DMS53 (cell line): ENCODE measurements at places on chromosomes 7 and 10.

DNA sequence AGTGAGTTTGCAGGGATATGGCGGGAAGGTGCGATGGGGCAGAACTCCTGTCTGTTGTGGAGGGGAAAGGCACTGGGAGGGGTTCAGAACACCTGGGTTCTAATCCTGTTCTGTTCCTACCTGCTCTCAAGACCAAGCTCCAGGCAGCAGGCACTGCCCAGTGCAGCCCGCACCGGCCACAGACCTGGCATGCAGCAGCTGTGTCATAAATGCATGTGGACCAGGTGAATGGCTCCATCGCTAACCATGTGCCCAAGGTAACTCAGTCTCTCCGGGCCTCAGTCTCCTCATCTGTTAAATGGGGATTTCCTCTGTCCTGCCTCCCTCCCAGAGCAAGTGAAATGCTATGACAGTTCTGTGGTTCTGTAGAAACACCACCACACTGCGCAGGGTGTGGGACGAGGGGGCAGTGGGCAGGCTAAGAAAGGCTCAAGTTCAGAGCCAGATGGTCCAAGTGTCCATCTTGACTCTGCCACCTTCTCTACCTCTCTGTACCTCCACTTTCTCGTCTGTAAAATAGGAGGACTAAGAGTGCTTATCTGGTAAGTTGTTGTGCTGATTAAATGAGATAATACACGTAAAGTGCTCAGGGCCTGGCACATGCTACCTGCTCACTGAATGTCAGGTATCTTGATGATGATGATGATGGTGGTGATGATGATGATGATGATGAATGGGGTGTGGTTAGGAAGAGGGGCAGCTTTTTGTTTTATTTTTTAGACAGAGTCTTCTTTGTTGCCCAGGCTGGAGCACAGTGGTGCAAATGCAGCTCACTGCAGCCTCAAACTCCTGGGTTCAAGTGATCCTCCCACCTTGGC lies 22.9 kb downstream of the ATP6V1F start:
- no peak for DNase-seq

- DNase-seq, result no peak
These were observed 98.2 kb downstream of the PRLHR start for GRCh38 chr10:118497227-118497626.

GRCh38 chr10:119100434-119101238 lies 3.3 kb upstream of the DENND10 start:
- peak; percentile 17 for DNase-seq

GRCh38 chr7:25843467-25843866 lies 308.5 kb upstream of the NFE2L3 start:
- peak; percentile 14 for DNase-seq

DNA sequence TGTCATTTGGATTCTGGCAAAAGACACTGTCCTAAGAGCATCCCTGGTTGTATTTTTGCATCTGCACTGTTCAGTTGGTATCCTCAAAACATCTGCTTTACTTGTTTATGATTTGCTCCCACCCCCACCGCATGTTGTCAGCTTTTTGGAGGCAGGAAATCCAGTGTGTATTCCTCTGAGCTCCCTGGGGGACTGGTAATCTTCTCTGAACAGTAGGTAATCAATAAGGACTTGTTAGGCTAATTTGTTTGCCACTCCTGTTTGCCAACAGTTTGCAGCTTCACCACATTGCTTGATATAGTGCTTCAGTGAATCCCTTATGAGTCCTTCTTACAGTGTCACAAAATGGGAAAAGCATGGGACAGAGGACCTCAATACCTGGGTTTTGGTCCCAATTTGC lies 49.1 kb downstream of the FEZF1 start:
- DNase-seq, result no peak

GRCh38 chr7:32200646-32201045 lies 130.4 kb upstream of the PDE1C start:
- no peak for DNase-seq

DNA sequence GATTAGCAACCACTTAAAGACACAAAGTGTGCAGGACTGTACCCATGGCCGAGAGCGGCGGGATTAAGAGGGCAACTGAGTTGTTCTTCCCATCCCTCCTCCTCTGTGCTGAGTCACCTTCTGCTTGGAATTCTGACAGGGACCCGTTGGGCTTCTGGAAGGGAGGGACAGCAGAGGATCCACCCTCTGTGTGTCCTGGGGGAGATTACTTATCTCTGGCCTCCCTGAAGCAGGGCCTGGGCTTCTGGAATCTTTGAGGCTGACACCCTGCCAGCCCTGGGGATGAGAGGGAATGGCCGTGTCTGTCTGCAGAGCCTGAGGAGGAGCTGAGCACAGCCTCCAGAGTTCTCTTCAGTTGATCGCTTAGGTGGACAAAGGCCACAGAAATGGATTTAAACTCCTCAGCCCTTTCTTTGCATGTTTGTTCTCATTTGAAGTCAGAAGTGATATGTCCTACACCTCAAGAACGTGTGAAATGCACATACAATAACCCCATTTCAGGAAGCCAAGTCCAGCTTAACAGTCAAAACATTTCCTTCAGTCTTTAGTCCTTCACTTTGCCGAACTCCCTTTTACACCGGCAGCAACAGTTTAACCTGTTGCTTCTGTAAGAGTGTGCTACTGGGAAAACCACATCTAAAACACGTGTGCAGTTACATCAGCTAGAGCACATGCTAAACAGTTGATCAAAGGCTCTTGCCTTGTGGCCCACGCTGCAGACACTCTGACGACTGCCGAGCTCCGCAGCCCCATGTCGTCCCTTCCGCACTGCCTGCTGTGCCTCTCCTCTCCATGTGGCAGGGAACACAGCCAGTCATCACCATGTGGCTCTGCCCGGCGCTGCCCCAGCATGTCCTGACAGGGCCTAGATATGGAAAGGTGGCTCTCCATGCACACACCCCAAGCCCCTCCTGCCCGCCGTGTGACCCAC lies 55.7 kb downstream of the IKZF1 start:
- DNase-seq, result no peak

DNA sequence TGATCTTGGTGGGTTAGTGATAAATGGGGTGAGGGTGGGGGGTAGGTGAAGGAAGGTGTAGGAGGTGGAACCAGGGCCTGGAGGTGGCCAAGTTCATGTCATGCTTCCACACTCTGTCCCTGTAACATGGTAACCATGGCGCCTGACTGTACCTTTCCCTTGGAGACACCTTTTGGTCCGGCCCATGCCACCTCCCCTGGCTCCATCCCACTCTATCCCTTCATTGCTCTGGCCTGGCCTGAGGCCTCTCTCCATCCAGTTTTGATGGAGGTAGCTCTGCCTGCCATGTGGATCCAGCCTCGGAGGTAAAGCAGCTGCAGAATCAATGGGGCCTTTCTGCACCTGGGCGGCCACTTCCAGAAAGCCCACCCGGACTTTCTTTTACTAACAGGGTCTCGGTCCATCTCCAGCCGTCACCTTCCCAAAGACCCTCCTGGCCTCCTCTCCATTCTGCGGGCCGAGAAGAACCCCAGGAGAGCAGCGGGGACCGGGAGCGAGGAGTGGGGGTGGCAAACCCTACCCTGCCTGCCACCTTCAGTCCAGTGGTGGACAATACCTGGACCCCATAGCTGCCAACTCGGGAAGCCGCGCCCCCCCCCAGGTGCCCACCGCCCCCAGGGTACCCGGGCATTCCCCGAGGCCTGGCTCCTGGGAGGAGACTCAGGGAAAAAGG lies 504 bp upstream of the TRRAP start:
- DNase-seq, result peak; percentile 49

- no peak for DNase-seq
These were observed 158.3 kb upstream of the HDAC9 start for GRCh38 chr7:18337048-18337809.

DNA sequence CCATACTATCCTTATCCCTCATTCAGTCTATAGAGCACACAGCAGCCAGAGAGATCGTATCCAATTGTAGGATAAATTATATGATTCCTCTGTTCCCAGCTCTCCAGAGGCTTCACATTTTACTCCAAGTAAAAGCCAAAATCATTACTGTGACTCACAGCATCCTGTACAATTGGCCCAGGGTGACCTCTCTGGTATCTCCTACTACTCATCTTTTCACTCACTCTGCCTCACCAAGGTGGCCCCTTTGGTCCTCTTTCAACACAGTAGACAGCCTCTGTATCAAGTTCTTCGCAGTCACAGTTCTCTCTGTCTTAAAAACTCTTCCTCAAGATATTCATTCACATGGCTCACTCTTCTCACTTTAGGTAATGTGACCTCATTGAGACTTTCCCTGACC lies 72.6 kb upstream of the LSM8 start:
- peak; percentile 18 for DNase-seq

GRCh38 chr10:21728618-21729017 lies 194.6 kb downstream of the MLLT10 start:
- DNase-seq, result no peak

DNA sequence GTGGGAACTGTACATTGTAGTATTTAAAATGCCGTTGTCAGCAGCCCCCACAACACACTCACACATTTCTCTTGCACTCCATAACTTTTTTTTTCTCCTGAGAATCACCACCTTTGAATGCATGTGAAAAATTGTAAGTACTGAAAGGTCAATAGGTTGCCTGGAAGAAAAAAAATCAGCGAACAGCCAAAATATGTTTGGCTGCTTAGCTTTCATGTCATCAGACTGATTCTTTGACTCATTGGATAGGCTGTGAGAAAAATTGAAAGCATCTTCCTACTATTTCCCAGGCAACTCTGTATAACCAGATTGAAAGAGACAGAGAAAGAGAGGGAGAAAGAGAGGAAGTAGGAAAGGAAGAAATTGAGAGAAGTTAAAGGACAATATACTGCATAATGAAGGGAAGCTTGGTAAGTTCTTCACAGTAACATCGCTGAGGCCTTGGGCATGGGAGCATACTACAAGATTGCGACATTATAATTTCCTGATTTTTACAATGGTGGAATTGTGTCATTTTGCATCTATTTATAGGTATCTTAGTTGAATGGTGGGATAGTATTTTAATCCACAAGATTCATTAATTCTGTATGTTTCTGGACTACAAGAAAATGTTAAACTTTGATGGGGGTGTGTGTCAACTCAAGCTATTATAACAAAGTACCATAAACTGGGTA lies 249.3 kb upstream of the KCND2 start:
- DNase-seq, result no peak

DNA sequence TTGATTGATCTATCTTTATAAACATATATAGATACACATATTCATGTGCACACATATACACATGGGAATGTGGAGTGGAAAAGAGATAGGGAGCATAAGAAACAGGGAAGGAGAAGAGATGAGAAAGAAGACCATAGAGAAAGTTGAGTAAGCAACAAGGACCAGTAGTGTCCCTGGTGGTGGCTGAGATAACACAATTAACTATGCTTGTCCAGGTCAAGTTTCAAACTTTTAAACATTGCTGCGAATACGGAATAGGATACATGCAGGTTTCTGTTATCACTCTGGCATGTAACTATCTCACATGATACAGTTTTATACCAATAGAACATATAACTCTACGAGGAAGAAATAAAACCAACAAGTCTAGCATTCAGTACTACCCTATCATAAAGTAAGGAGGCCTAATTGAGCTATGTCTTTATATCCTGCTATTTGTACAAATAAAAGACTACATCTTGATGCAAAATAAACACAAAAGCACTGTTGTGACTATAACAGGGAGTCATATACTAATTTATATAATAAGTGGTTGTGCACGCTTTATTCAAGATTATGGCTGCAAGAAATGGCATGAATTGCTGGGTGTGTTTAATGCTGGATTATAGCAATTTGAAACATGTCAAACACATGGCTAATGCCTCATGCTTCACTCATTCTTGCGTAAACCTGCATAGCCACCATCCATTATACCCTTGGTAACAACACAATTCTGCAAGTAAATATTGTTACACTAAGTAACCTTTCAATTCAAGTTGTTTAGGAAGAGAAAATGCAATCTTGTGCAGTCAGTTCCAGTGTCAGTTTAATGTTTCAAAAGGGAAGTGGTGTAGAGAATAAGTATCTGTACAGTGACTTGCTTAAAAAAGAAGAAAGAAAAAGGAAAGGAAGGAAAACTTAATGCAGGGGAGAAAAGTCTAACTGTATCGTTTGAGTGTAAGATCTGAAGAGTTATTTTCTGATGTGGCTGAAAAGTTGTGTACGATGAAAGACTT lies 8.2 kb downstream of the FOXP2 start:
- peak; percentile 41 for DNase-seq

GRCh38 chr7:71716690-71717089 lies 584.7 kb downstream of the GALNT17 start:
- DNase-seq, result no peak

GRCh38 chr7:52670608-52671225 lies 364.7 kb upstream of the POM121L12 start:
- no peak for DNase-seq

DNA sequence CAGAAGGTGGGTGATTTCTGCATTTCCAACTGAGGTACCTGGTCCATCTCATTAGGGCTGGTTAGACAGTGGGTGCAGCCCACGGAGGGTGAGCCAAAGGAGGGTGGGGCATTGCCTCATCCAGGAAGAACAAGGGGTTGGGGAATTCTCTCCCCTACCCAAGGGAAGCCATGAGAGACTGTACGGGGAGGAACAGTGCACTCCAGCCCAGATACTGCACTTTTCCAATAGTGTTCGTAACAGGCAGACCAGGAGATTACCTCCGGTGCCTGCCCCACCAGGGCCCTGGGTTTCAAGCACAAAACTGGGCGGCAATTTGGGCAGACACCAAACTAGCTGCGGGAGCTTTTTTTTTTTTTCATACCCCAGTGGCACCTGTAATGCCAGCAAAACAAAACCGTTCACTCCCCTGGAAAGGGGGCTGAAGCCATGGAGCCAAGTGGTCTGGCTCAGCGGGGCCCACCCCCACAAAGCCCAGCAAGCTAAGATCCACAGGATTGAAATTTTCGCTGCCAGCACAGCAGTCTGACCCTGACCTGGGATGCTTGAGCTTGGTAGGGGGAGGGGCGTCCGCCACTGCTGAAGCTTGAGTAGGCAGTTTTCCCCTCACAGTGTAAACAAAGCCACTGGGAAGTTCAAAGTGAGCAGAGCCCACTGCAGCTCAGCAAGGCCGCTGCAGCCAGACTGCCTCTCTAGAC lies 31.2 kb downstream of the ARMC10 start:
- DNase-seq, result no peak

GRCh38 chr10:29387269-29387668 lies 98.4 kb downstream of the LYZL1 start:
- peak; percentile 94 for DNase-seq

DNA sequence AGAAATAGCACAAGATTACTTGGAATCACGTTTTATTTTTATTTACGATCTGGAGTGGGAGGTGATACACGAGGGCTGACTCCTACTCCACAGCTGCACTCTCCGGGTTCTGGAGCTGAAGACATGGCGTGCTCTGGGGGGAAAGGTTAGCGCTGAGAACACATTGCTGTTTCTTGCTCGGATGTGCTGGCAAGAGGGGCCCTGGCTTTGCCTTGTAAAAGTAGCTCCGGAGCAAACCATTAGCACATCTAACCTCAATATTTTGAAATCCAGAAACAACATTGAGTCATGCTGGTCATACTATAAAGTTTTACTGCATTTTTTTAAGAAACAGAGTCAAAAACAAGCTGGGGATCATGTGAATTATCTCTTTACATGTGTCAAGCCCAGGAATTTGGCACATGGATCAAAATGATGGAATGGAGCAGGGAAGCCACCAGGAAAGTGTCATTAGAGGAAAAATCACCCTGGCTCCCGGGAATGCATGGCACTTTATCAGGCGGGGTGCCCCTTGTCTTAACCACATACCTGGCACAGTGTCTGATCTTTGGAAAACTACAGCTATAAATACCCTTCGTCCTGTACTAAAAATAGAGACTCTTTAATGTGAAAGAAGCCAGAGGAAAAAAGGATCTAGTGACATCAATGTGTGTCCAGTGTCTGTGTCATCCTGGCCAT lies 31.6 kb upstream of the LYZL1 start:
- DNase-seq, result no peak
